NCI-H1092 treated with DMSO at 0.1 percent for 48 hours (cell line): ENCODE measurements at places on chromosomes 11 and 22.

DNA sequence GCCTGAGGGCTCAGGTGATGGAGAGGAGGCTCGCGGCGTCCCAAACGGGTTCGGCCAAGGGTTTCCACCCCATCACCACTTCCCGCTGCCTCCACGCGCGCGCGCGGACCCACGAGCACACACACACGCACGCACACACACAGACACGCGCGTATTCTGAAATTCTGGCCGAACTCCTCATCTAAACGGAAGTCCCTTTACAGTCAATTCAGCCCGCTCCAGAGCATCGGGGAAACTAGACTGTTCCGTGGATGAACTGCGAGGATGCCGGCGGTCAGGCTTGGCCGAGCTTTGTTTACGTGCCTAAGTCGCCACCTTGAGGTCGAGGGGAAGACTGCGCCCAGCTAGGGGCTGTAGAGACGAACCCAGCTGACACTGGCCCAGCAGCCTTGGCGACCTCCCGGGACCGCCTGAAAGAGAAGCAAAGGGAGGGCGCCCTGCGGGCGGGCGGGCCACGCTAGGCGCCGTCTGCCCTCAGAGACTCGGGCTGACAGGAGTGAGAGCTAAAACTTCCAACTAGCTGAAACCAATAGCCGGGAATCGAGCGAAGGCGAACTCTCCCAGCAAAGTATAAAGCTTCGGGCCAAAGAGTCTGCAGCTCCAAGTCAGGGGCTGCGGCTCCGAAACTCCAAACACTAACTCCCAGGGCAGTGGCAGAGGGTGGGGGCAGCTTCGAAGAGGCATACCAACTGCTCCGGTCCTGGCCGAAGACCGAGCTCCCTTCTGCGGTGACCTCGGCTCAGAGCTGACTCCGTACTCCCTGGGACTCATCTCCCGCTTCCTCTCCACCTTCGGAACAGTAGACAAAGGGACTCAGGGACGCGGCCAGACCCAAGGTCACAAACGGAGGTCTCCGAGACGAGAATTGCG lies 124.7 kb upstream of the C11orf58 start:
- peak; percentile 85 for DNase-seq

DNA sequence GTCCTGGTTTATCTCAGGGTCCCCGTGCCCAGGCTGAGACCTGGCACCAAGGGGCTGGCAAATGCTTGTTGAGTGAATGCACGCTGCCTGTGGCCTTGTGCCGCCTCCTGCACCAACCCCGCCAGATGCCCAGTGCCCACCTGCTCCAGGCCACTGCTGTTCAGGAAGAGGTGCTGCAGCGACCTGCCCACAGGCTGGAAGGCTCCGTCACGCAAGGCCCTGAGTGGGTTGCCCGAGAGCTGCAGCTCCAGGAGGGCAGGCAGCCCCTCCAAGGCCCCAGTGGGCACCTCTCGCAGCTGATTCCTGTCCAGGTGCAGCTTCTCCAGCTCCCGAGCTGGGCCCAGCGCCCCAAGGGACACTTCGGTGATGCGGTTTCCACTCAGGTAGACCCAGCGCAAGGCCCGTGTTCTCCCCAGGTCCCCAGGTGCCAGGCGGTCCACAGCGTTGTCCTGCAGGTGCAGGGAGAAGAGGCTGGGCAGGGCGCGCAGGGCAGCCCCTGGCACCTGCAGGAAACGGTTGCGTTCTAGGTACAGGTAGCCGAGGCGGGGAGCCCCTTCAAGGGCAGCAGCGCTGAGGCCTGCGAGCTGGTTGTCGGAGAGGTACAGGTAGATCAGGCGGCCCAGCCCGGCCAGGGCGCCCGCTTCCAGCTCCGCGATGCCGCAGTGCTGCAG lies 3.6 kb downstream of the CHADL start:
- no peak for DNase-seq

- DNase-seq = no peak
Observed at GRCh38 chr22:17384612-17385330, 15.5 kb downstream of the CECR2 start.

DNA sequence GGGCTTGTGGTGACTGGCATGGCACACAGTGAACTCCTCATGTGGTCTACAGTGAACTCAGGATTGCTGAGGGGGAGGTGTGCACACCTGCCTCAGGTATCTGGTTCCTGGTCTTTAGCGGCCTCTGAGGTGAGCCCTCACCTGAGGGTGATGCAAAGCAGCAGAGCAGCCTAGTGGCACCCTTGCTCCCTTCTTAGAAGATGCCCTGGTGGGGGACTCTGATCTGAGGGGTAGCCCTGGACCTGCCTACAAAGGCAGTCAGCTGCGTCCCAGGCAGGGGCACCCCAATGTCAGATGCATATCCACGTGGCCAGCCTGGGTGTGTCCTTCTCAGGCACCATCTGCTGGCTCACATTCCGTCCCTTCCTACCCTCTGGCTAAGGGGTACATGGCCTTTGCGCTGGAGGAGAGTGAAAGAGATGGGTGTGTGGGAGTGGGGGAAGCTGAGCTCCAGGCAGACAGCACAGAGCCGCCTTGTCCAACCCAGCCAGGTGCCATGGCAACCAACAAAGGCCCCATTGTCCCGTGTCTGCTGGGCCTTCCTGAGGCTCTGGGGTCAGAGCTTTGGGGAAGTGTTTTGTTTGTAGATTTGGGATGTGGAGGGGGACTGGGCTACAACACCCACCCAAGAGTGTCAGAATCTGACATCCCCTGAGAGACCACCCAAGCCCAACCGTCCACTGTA lies 5.8 kb downstream of the PLEKHB1 start:
- DNase-seq = no peak

DNA sequence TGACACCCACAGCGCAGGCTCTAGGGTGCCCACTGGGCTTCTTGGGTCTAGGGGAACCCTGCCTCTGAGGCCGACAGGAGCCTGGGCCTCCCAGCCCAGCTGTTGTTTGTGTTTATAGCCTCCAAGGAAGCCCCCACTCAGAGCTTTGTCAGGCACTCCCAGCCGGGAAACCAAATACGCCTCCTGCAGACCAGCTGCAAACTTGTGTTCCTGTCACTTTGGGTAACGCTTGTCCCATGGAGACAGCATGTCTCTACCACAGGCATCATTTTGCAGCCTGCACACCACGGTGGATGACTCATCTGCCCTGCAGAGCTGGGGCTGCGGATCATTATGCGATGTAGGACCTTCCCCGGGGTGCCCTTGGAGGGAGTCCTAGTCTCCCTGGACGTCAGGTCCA lies 40.6 kb upstream of the CRYBB3 start:
- DNase-seq = no peak

GRCh38 chr11:121618516-121618915 lies 165.7 kb upstream of the SORL1-AS1 start:
- no peak for DNase-seq

DNA sequence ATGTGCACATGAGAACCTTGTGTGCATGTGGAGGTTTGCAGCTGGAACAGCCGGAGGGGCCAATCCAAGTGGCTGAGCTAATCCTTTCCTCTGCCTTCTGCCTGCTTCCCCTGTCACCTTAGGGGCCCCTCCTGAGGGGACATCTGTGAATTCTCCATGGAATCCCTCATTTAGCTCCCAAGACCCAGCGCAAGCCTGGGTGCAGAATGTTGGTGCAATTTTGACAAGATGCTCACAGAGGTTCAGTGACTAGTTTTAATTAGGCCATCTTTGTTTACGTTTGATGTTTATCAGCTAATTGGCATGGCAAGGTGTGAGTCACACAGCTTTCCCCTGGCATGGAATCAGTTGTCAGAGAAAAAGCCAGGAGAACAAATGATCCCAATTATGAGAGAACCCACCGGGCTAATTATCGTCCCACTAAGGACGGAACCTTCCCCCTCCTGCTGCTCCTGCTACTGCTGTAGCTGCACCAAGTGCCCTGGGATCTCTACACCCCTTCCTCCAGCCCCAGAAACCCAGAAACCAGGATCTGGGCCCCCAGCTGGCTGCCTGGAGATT lies 63.6 kb upstream of the PAX6 start:
- DNase-seq = no peak

DNA sequence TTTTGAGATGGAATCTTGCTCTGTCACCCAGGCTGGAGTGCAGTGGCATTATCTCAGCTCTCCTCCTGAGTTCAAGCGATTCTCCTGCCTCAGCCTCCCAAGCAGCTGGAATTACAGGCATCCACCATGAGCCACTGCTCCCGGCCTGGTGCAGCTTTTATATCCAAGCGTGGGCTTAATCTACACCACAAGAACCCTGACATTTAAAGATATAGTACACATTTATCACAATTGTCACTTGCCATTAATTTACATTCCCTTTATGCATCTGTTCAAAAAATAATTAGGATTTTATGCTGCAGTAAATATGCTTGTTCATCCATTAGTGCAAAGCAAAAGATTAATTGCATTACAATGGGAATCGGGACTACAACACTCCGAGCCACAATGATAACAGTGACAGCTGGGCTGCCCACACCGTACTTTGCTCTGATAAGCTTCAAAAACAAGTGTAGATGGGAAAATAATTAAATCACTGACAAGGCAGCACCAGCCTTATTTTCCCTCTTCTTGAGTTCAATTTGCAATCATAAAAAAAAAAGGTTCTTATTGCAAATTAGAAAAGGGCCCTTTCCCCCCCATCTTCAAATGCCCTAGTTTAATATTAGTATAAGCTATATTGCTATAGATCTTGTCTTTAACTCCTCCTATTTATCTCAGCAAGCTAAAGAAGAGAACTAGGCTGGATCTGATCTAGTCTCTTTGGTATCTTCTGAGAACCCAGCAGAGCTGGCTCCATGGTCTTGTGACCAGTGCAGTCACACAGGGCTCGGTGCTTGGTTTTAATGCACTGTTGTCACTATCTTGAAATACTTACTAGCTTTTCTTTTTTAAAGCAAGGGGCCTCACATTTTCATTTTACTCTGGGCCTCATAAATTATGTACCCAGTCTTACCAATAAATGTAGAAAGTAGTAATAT lies 206.2 kb upstream of the LRRC4C start:
- DNase-seq = no peak

DNA sequence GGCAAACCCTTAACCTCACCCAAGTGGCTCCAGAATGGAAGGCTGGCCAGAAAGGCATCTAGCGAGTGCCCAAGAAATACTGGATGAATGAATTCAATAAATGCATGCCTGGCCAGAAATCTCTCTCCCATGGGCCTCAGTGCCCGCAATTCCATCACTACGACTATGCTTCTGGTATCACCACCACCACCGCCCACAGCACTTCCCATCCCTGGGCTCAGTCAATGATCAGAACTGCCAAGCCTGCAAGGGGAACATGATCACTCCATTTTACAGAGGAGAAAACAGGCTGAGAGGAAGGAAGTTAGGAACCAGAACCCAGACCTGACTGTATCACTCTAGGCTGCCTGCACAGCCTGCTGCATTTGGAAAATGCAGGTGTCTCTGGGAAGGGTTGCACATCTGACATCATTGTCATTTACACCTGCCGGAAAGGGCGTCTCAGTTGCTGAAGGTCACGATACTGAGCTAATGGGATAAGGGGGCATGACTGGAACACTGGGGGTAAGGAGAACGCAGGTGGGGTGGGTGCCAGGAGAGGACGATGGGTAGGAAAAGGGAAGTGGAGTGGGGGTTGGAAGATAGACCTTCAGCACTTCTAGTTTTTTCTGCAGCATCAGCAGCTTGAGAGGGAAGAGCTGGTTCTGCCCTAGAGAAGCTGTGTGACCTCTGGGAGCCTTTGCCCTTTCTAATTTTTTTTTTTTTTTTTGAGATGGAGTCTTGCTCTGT lies 3.2 kb downstream of the GPR152 start:
- DNase-seq = no peak

DNA sequence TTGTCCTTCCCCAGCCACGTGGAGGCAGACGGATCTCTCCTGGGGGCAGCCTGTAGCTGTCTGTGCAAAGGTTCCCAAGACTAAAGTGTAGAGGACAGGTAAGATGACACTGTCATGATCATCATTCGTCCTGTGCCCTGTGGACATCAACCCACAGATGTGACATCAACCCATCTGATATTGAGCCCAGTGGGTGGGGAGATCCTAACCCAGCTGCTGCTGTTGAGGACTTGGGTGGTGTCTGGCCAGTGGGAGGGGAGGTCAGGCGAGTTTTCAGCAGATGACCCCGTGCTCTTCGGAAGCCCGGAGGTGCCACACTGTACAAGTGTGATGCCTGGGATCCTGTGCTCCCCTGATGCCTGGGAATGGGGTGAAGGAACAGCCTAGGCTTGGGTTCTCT lies 1.2 kb upstream of the GAL start:
- DNase-seq = no peak

GRCh38 chr11:33540946-33541915 lies 159.4 kb downstream of the C11orf91 start:
- DNase-seq = no peak

GRCh38 chr11:16981651-16982194 lies 32.5 kb downstream of the PLEKHA7 start:
- DNase-seq = no peak

DNA sequence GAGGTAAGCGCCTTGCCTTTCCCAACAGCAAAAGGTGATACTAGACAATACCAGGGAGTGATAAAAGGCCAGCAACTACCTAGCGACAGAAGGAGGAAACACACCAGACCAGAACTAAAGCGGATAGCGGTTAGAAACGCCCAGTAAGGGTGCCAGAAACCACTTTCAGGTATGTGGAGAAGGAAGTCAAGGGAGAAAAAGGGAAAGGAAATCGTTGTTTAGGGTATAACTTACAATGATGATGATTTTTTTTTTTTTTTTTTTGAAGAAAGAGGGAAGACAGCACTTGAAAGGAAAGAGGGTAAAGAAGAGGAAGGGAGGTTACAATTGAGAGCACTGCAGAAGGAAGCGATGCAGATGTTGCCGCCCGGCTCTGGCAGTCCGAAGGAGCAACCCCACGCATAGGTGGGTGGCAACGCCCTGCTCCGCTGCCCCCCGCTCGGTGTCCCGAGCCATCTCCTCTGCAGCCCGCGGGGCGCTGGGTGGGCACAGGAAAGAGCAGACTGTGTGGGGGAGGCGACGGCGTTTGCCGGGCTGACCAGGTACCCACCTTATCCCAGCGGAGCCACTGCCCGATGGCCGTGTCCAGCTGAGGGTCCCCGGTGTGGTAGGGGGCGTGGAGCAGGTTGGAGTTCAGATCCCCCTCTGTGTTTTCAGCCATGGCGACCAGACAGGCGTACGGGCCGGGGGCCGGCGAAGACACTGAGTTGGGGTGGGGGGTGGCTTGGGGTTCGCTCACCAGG lies 561 bp downstream of the PGM2L1 start:
- peak; percentile 74 for DNase-seq
